ENCODE measurements at places on chromosomes 6 and 20.

GRCh38 chr20:17626217-17627007, 55.6 kb downstream of the RRBP1 start:
- no peak for DNase-seq

GRCh38 chr20:22411627-22412450, 172.5 kb downstream of the FOXA2 start:
- no peak for DNase-seq

DNA sequence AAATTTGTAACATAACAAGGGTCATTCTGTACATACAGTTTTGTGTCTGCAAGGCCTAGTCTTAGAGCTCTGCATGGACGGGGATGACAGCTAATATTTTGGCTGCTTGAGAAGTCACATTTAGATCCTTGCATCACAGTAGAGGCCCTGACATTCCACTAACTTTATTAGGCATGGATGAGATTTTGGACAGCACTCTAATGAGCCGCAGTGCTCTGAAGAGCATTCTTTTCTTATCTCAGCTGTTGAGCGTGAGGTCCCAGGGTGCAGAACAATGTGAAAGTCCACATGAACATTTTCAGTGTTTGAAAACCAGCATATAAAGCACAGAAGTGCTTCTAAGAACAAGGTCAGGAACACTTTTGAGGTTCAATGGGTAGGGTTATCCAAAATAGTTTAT, 58.9 kb downstream of the IPCEF1 start:
- DNase-seq = no peak

DNA sequence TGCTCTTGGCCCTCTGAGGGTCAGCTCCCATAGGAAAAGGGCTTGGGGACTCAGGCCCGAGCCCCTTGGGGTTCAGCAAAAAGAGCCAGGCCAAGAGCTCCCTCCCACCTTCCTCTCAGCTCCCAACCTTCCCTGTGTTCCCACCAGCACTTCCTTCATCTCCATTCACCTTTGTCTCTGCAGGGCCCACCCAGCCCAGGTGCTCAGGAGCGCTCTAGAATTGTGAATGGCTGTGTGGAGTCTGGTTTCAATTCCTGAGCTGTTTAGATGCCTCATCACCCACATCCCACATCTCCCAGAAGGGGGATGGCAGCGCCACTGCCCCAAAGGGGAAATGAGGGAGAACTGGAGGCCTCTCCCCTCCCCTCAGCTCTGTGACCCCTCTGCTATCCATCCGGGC, 7.7 kb downstream of the GRM4 start:
- no peak for DNase-seq

DNA sequence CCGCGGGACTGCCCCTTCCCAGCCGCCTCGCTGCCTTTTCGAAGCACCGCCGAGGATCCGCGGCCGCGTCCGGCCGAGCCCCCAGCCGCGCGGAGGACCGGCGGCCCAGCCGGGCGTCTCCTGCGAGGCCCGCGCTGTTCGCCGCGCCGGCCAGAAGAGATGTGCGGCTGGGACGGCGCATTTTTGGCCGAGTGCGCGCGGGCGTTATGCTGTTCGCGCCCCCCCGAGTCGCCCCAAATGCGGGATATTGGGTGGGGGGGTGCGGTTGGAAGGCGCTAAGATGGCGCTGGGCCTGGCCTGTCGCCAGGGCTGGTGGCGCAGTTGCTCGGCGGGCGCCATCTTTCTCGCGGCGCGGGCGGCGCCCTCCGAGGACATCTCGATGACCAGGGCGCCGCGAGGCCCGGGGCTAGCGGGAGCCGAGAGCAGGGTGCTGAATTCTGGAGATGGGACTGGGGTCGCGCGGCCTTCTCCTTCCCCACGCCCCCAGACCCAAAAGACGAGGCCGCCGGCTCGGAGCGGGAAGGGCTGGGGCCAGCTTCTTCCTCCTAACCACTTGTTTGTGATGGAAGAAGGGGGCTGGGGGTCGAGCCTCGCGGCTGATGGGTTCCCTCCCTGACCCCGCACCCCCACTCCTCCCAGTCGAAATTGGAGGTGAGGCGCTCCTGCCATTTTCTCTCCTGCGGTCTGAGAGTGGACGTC, 1.5 kb downstream of the BICRAL start:
- DNase-seq = peak; percentile 86

GRCh38 chr6:69801225-69801624, 4.4 kb upstream of the LMBRD1 start:
- DNase-seq = no peak

GRCh38 chr6:105964979-105965760, 121.0 kb upstream of the PRDM1 start:
- DNase-seq = no peak

- no peak for DNase-seq
These were observed 35.3 kb downstream of the KCTD20 start for GRCh38 chr6:36478051-36478526.

DNA sequence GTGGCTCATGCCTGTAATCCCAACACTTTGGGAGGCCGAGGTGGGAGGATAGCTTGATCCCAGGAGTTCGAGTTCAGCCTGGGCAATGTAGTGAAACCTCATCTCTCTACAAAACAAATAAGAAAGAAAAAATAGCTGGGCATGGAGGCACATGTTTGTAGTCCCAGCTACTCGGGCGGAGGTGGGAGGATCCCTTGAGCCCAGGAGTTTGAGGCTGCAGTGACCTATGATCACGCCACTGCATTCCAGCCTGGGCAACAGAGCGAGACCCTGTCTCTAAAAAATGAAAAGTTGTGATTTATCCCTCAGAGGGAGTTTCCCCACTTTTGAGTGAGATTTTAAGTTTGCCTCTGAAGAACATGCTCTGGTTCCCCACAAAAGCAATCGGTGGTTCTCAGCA, 17.4 kb upstream of the BMP7 start:
- DNase-seq = no peak

GRCh38 chr6:21739838-21740237, 146.3 kb downstream of the SOX4 start:
- no peak for DNase-seq

DNA sequence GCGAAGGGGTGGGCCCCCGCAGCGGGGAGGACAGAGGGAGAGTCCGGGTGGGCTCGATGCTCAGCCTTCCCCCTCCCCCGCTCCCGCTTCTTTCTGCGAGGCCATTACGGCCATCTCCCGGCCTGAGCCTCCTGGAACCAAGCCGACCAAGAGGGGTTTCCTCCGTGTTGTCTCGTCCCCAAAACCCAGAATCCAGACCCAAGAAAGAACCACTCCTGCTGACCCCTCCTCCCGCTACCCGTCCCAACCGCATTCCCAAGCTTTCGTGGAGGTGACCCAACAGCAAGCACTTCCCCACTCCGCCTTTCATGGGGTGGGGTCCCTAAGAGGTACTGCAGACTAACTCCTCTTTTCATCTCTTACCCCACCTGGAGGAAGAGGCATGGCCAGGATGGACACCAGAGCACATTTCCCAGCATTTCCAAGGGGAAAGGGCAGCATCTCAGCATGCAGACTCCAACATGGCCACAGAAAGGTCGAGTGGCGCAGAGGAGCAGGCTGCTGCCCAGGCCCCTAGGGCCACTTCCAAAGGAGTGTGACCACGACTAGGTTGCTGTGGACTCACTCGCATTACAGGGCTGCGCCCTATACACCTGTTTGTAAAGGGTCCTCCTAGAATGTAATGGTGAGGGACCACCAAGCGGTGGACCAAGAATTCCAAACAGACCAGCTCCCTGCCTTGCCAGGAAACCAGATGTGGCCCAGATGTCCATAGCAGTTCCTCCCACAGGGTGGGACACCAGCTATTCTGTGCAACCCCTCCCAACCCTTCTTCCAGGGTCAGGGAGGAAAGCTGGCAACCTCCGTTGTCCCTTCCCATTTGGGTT, 53.4 kb downstream of the MRPL14 start:
- no peak for DNase-seq

- DNase-seq = no peak
These were observed 103.5 kb downstream of the RFPL4B start for GRCh38 chr6:112450663-112451062.

DNA sequence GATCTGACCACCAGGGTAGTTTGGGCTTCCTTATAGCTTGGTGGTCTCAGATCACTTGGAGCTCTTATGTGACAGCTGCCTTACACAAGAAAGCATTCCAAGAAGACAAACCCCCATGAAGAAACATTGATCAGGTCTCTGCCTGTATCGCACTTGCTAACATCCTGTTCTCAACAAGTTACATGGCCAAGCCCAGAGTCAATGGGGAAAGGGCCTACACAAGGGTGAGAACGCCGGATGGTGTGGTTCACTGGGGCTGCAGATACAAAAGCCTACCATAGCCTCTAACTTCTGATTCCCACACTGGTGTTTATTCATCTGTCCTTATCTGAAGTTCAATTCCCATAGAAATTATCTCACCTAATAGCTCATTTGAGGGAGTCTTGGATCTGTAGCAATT, 235.5 kb downstream of the SYNDIG1 start:
- no peak for DNase-seq

DNA sequence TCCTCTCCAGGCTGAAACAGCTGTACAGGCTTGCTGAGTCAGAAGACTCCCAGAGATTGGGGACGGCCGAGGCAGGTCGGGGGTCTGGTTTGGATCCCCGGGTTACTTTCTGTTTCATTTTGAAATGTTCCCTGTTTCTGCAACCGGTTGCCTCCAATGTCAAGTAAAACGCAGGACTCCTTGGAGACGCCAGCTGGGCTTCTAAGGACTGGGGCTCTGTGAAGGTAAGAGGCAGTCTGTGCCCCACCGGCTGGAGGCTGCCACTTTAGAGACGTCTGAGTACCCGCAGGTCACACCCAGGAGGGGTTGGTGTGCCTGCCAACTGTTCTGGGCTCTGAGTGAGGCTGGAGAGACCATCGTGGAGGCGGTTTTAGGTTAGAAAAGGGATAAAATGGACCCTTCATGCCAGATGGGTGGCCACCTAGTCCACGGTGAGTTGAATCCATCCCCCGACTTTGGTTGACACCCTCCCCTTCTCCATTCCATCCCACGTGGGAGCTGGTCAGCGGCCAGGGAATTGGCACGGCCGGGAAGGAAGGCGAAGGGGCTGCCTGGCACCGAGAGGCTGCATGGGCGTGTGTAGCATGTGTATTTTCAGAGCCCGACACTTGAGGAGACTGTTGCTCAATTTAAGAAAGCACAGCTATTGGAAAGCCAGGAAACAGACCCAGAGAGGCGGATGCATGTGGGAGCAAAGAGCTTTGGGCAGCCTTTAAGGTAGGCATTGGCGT, 240.9 kb downstream of the PHACTR1 start:
- DNase-seq = peak; percentile 5

- DNase-seq = no peak
These were observed 255.0 kb downstream of the NRN1 start for GRCh38 chr6:5751525-5752390.

DNA sequence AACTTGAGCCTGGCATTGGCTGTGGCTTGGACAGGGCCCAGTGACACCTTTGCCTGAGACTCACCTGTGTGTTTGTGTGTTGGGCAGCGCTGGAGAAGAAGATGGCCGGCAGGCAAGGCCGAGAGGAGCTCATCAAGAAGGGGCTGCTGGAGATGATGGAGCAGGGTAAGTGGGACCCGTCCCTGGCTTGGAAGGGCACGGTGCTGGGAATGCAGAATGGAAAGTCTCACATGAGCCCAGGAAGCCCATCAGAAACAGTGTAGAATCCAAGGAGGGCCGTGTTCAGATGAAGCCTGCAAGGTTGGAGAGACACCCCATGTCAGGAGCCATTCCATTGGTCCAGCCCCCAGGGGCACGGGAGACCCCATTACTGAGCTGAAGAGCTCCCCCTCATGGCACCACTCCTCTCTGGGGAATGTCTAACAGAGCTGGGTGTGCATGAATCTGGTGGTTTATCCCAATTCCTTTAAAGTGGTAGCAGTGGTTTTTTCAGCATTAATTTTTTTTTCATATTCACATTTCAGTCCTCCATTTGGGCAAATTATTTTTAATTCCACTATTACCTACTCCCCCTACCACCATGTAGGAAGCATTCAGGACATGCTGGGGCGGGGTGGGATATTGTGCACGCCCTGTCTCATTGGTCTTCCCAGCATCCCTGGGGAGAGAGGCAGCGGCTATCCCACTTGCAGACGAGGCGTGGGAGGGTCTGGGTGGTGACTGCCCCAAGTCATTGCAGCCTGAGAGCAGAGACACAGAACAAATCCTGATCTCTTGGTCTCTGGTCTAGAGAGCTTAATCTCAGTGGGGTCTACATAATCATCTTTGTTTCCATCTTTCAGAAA, 143.6 kb downstream of the PHACTR3 start:
- DNase-seq = no peak

GRCh38 chr6:135624402-135625295, 127.1 kb upstream of the AHI1 start:
- peak; percentile 15 for DNase-seq

GRCh38 chr20:13221673-13222318, 722 bp downstream of the ISM1 start:
- DNase-seq = peak; percentile 71

DNA sequence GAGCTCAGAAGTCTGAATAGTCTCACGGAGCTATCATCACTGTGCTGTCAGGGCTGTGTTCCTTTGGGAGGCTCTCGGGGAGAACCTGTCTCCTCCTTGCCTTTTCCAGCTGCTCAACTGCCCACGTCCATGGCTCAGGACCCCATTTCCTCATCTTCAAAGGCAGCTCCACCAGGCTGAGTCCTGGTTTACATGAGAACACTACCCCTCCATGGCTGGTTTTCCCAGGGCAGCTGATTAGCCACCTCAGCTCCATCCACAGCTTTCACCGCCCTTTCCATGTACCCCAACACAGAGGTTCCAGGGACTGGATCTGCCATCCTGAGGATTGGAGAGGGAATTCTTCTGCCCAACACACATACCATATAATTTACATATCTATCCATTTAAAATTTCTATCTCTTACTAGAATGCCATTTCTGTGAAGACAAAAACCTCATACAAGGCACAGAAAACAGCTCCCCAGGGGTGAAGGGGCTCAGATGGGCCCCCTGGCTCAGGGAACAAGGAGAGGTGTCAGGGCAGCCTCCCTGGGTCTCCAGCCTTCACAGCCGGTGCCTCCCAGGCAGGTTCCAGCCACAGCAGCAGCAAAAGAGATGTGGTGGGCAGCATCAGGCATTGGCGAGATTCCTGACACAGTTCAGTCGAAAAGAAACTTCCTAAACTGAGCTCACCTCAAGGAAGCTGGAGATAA, 2.2 kb upstream of the RAET1E start:
- no peak for DNase-seq

GRCh38 chr20:32908334-32909292, 49.9 kb downstream of the EFCAB8 start:
- DNase-seq = no peak

DNA sequence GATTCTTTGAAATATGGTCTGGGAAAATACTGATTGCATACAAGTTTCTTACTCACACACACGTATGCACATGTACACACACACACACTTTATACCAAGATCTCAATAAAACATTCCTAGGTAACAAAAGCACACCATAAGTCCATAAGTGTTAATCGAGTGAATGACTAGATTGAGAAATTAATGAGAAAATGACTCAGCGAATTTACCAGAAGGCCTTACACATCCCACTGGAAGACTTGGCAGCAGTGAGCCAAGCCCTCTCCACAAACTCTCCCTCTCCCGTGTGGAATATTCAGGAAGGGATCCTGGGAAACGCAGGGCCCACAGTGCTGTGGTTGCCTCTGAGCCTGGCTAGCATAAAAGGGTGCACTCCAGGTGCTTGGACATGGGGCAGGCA, 227.2 kb downstream of the LY86 start:
- no peak for DNase-seq
